ENCODE measurements at places on chromosomes 16 and 17. TPM values are rescaled to one million over a fixed set of nuclear protein-coding genes. Genes with fewer than 3 reads are reported as not detected.

- no peak for DNase-seq
These were observed 3.0 kb downstream of the ARHGDIA start for GRCh38 chr17:81867991-81868673.

DNA sequence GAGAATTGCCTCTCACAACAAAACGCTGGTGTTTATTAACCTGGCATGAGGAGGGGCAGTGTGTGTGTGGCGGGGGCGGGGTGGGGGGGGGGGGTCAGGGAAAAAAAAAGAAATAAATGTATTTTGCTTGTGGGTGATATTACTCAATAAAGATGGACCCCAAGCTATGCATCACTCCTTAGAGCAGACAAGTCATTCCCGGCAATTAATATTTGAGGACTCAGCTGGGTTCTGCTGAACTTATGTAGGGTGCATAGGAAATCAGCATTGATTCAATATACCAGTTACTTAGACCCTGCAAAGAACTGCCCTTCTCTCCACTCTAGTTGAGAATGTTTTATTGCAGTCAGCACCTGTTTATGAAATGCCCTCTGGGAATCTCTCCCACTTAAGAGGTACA, 206.2 kb upstream of the MAF start:
- no peak for DNase-seq

- no peak for DNase-seq
These were observed 25.6 kb upstream of the CNOT1 start for GRCh38 chr16:58655215-58655596.

DNA sequence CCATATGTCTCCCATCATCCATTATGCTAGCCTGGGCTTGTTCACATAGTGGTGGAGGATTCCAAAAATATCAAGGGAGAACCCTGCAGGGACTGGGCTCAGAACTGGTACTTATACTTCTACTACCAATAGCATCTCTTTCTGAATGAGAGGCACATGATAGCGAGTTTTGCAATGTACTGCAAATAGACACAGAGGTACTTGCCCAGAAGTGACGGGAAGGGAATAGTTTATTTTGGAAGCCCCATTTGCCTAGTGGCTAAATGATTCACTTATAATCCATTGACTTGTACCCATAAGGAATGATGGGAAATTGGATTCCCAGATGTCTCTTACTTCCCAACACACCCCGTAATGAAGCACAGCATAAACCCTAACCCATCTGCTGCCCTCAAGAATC, 124.8 kb upstream of the ERCC4 start:
- no peak for DNase-seq

GRCh38 chr17:57778306-57778705, 33.2 kb upstream of the CCDC182 start:
- DNase-seq, result no peak

- DNase-seq, result no peak
These were observed 35.7 kb downstream of the ESRP2 start for GRCh38 chr16:68200088-68200783.

- DNase-seq, result peak; percentile 22
These were observed 684 bp upstream of the NUDT16L1 start for GRCh38 chr16:4692460-4693295.

GRCh38 chr16:56910654-56911539, 21.0 kb upstream of the HERPUD1 start:
- no peak for DNase-seq

GRCh38 chr17:81346090-81346907, 49.0 kb upstream of the BAHCC1 start:
- DNase-seq, result peak; percentile 96

The CALB2 gene
- total RNA-seq, result not detected

The TPSB2 gene
- total RNA-seq, result 8.9 TPM

The TLCD3A gene
- total RNA-seq, result 12.7 TPM
